ENCODE measurements at places on chromosomes 16 and 17.

GRCh38 chr17:38560503-38561318 is 45.0 kb downstream of the SRCIN1 start:
- no peak for DNase-seq

GRCh38 chr17:50745631-50746030 is 21.7 kb downstream of the ANKRD40CL start:
- DNase-seq: no peak

DNA sequence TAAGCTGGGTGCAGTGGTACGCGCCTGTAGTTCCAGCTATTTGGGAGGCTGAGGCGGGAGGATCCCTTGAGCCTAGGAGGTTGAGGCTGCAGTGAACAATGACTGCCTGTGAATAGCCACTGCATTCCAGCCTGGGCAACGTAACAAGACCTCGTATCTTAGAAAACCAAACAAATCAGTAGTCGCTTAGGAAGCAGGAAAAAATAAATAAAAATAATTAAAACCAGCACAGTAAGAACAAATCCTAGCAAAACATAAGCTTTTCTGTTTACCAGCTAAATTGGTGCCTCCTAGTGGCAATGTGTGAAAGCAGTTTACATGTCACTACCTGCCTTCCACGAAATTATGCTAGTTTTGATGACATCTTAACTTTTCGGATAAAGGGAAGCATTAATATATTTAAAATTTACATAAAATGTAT is 1.3 kb downstream of the ARMC5 start:
- no peak for DNase-seq

- DNase-seq: no peak
Observed at GRCh38 chr17:12302711-12303110, 282.0 kb downstream of the MAP2K4 start.

GRCh38 chr16:67184453-67184994 is 761 bp upstream of the MATCAP1 start:
- no peak for DNase-seq

GRCh38 chr16:55294129-55294528 is 29.9 kb upstream of the IRX6 start:
- DNase-seq: no peak

Data from activated CD8-positive, alpha-beta memory T cell treated with anti-CD3 and anti-CD28 coated beads for 48 hours (primary cell).